ENCODE measurements at places on chromosomes 2 and 18.

DNA sequence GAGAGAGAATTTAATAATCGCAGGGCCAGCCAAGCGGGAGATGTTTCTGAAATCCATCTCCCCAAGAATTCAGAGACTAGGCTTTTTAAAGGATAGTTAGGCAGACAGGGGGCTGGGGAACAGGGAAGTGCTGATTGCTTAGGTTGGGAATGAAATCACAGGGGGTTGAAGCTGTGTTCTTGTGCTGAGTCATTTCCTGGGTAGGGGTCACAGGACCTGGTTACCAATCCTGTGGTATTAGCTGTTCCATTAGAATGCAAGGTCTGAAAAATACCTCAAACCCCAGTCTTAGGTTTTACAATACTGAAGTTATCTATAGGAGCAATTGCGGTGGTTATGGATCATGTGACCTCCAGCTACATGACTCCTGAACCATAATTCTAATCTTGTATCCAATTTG is 4.6 kb downstream of the SP140 start:
- DNase-seq: peak; percentile 21

DNA sequence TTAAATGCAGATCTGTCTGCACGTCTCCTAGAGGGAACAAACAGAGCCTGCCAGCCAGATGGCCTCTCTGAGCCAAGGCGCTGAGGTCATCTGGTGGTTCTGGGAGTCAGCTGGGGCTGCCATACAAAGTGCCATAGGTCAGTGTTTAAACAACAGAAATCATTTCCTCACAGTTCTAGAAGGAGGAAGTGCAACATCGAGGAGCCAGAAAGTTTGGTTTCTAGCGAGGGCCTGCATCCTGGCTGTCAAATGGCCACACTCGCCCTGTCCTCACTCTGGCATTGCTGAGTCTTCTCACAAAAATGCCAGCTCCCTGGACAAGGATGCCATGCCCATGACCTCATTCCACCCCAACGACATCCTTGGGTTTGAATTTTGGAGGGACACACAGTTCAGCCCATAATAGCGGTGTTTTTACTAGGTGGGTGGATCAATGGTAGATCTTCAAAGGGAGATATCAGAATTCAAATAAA is 59.6 kb downstream of the MYT1L start:
- DNase-seq: no peak

DNA sequence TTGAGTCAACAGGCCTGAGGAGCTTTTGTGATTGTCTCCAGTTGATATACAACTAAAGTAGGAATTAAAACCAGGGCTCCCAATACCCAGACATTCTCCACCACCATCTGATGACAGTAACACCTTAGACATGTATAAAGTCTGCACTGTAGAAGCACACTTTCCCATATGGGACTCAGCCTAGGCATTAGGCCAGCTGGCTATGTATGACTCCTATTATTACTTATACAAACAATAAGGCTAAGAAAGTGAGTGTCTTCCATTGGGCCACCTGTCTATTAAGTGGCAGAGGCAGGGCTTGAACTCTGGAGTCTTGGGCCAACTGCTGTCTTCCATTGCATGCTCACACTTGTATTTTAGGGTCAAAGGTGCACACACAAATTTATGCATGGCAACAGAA is 32.1 kb upstream of the COLEC12 start:
- no peak for DNase-seq

DNA sequence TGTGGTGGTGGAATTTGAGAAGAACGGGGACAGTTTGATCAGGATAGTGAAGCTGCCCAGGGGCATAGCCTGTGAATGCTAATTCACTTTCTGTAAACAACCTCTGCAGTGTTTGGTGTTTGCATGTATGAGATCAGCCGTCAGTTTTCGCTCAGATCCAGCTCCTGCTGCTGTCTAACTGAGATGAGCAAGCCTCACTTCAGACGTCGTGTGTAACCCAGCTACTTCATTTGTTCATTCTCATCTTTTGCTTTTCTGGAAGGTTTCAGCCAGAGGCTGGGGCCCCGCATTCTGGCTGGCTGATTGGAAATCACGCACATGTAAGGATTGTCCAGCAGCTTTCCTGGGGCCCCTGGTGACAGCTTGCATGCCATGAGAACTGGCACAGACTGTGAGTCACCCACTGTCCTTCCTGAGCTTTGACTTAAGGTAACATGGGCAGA is 48.9 kb downstream of the LDLRAD4 start:
- no peak for DNase-seq

GRCh38 chr2:40488101-40488601 is 36.3 kb upstream of the SLC8A1 start:
- peak; percentile 48 for DNase-seq

DNA sequence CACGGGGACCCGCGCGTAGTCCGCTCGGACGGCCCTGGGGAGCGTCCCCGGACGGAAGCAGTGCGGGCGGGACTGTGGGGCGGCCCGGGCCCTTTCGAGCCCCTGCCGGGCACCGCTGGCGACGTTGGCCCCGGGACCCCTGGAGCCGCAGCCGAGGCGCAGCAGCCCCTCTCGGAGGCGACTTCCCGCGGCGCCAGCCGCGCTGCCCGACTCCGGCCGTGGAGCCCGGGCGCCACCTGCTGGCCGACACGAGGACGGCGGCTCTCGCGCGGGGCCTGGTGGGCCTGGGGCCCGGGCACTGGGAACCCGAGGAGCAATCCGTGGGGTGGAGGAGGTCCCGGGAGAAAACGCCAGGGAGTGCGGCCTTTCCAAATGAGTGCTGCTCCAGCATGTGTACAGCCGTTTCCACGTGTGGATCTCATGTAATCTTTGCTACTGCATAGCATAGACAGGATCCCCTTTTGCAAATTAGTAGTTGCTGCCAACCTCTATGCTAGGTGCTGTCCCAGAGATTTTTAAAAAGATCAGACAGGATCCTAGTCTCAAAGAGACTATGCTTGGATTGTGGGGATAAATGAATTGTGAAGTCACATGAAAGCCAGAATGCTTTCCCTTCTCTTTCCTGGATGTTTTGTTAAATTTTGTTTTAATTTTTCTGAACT is 4.0 kb downstream of the ID2 start:
- DNase-seq: no peak

DNA sequence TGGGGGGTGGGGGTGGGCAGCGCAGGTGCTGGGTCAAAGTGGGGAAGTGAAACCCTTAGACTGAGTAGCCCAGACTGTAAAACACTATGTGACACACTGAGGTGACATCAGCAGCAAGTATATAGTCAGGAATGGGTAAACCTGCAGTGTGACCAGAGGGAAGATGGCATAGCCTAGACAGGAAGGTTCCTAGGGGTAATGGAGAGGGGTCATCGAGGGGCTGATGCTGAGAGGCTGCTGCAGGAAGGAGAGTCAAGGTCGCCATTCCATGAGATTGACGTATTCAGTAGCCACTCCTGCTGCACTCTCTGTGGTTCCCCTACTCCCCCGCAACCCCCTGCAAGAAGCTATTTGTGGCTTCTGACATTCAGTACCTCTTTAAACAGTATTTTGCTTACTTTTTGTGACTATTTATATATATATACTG is 111.7 kb downstream of the CHST9 start:
- no peak for DNase-seq

- no peak for DNase-seq
These were observed 831 bp upstream of the D2HGDH start for GRCh38 chr2:241733391-241734207.

- no peak for DNase-seq
These were observed 2.2 kb downstream of the AQP4 start for GRCh38 chr18:26863122-26863879.

- no peak for DNase-seq
These were observed 11.8 kb upstream of the GNLY start for GRCh38 chr2:85682378-85682777.

- no peak for DNase-seq
These were observed 16.4 kb upstream of the NFU1 start for GRCh38 chr2:69453475-69454129.

GRCh38 chr2:189933911-189934399 is 128.6 kb downstream of the MSTN start:
- DNase-seq: peak; percentile 81

DNA sequence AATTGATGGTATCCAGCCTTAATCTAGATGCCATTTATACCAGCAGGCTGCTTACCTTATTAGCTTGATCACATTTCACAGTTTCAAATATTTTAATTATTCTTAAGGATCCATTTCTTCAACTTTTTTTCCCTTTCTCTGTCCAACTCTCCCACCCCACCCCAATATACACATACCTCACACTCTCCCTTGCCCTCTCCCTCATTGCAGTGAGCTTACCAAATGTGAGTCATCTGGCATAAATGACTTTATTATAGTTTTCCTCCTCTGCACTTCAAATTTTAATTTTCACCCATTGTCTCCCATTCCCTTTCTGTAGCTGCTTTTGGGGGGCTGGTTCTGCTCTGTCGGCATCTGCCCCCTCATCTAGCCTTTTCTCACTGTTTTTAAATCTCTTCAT is 12.9 kb downstream of the HTR2B start:
- no peak for DNase-seq

DNA sequence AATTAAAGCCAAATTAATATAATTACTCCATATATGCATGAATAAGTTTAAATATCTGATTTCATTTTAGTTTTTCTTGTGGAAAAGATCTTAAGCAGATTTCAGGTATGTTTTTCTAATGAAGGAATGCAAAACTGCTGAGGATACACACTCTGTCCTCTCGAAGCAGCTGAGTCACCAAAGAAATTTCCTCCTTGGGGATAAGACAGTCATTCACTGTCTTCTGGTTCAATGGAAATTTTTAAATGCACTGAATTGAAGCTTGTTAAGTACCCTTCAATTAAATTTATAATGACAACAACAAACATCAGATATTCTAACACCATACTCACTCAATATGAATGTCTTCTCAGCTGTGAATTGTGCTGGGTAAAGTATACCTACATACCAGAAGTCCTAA is 101.5 kb upstream of the DNER start:
- no peak for DNase-seq

GRCh38 chr2:241354668-241355658 is 1.1 kb upstream of the FARP2 start:
- no peak for DNase-seq

DNA sequence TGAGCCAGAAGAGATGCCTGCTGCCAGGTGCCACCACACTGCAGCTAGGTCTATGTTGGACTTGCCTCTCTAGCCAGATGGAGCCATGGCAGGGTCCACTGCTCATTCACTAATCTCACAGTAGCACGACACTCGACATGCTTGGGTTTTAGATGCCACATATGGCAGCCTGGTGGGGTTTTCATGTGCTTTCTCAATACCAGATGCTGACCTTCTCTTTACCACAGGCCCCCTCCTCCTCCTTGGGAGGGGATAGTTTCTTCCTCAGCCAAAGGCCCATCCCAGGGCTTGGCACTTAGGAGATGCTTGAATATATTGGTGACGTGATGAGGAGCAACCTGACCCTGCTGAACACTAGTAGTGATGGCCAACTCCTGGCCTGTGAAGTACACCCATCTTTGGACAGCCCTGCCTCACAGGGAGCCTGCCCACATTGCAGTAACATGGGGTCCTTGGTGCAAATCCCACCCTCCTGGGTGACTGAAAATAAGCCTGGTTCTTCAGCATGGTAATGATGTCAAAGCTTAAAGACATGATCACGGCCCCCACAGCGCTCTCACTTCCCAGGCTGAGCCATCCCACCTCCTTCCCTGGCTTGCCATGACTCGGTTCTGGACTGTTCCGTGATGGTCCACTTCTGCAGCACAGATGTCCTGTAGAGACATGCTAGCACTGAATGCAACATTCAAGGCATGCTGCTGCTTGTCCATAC is 227.5 kb downstream of the SH3RF3 start:
- no peak for DNase-seq

GRCh38 chr2:40450066-40450795 is 1.7 kb downstream of the SLC8A1 start:
- no peak for DNase-seq

GRCh38 chr2:37869771-37870170 is 55.3 kb upstream of the RMDN2 start:
- DNase-seq: no peak

DNA sequence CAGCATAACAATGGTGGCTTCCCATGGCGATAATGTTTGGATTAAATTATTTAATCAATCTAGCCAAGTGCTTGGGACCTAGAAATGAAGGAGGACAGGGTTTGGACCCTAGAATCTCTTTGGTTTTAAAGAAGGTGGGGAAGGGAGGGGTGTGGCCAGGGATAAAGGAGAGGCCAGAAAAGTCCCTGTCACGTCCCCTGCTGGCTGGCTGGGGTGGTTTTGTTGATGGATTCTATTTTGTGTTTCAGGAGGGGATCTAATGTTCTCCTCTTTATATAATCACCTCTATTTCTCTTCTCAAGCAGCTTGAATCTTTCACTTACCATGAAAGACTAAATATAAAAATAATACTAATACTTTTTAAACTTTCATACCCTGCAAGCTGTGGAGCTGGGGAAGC is 52.6 kb upstream of the GALR1 start:
- no peak for DNase-seq

DNA sequence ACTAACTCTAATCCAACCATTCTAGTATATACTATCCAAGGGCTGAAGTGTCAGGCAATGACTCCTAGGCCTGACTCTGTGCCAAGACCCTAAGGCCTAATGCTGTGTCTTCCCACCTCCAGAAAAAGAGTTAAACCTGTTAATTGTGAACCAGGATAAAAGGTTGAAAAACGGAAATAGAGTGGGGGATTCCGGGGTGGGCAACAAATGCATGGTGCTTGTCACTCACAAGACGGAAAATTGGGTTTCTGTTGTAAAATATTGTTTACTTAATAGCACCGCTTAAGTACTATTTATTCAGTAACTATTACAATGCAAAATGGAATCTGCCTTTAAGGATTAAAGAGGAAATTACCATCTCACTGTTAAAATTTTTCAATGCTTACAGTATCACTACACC is 3.2 kb downstream of the STK17B start:
- DNase-seq: no peak

DNA sequence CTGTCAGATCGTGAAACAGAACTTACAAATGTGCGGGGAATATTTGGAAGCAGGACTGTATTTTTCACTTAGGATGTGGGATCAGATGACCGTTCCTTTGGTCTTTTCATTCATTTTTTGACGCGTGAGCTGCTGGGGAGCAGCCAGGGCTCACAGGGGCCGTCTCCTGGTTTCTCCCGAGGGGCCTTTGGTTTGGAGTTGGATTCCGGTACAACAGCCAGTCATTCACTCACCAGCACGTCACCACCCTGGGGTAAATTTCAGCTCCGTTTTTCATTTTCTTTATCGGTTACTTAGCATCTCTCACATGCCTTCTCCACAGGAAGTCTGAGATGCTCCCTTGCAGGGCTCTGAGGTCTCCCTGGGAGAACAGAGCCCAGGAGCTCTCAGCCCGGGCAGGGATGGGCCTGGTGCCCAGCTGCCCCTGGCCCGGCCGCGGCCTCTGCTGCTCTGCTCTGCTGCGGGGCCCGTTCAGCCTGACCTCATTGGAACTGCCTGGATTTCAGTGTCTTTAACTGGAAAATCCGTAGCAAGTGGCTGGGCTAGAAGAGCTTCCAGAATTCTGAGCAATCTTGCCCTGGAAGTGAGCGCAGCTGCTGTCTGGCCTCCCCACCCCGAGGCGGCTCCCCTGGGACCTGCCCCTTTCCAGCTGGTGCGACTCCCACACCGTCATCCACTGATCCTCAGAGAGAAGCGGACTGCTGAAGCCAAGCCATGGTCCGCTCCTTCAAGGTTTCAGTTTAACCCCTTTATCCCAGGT is 335.6 kb downstream of the EIPR1 start:
- DNase-seq: no peak
